GOT3 (cell line): ENCODE measurements at places on chromosomes 2 and 18.
A peak's percentile ranks its signal among the peaks of the same experiment; 100 is the strongest.

DNA sequence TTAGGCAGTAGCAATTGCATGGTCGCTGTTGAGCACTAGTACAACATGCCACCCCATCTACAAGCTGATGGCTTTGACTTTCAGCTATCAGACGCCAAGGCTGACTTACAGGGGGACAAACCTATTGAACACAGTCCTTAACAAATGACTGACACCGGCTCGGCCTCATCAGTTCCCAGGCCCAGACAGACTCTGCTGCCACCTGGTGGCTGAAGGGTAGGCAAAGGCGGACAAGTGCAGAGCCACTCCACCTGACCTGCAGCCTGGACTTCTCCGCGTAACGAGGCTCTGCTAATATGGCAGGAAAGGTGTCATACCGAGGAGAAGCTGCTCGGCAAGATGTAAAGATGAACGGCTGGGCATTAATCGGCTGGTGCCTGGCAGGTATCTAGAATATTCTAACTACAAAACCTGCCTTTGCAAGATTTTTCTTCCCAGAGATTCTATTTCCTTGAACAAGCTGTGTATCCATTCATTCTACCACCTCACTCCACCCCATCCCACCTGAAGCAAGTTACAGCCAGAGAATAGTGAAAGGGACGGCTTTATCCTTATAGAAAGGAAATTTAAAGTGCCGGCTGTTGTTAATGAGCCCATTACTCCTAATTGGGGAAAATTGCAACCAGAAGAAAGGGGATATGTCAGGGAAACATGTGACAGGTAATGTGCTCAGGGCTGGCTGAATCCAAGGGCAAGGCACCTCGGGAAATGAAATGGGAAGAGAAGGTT is 67.4 kb downstream of the STEAP3 start:
- DNase-seq, result no peak

DNA sequence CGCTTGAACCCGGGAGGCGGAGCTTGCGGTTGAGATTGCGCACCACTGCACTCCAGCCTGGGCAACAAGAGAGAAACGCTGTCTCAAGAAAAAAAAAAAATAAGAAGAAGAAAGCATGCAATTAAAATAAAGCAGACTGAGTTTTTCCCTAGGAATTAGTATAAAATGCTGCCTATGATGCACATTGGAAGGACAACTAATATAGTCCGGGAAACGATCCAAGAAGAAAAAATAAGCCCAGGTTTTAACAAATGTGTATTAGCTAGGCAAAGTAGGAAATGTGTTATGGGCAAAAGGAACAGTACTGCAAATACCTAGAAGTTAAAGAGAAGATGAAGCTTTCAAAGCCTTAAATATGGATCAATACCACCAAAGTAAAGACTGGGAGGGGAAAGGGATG is 64.0 kb downstream of the SPIRE1 start:
- no peak for DNase-seq

GRCh38 chr2:215027779-215028178 is 110.6 kb downstream of the ABCA12 start:
- no peak for DNase-seq

- DNase-seq, result peak; percentile 16
Observed at GRCh38 chr2:234135750-234136221, 85.3 kb downstream of the SPP2 start.

DNA sequence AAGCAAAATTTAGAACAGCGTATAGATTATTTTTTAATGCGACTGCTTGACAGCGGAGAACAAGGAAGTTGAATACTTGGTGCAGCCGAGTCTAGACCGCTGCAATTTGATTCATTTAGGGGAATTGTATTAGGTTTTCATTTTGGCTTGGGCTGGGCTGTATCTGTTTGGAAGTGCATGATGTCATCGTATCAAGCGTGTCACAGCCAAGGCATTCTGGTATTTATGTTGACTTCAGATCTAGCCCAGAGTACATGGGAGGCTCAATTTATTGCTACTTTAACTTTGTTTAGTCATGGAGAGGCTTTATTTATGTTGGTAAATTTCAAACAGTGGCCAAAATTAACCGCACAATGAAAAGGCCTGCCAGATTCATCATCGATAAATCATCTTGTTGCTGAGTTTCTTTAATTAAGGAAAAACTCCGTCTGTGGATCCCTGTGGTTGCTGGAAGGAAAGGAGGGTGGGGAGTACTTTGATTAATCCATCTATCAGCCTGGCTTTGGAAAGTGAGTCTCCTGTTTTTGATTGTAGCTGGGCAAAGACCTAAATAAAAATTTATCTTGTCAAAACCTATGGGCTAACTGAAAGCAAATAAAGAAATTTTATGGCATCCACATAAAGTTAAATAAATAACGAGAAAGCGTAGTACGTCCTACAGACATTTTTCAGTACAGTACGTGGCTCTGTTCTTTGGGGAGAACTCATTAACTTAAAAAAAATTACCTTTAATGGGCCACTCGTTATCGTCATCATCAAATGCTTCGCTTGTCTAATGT is 230.4 kb upstream of the SPRED2 start:
- no peak for DNase-seq

DNA sequence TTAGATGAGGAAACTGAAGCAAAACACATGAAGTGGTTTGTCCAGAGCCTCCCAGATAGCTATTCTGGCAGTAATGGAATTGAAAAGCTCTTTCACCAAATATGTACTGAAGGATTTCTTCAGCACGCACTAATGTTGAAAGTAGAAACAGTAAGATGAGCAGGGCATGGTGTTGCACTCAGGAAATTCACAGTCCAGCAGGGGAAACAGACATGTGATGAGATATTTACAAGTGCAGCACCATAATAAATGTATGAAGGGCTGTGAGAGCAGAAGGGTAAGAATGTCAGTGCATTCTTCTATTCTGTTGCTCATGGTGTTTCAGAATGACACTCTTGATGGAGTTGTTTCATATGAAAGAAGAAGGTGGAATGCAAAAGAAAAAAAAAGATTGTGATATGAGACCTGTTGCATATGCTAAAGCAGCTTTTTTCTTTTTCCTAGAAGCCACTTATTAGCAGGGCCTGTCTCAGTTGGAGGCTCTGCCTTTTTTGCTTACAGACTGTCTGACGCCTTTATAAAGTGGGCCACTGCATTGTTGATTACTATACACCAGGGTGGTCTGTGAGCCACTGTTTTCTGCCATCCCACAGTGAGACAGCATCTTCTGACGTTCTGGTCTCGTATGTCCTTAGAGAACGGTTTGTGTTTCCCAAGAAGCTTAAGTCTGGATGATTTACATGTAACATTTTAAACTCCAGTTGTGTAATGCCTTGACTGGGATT is 516.9 kb downstream of the ARHGAP15 start:
- DNase-seq, result no peak

DNA sequence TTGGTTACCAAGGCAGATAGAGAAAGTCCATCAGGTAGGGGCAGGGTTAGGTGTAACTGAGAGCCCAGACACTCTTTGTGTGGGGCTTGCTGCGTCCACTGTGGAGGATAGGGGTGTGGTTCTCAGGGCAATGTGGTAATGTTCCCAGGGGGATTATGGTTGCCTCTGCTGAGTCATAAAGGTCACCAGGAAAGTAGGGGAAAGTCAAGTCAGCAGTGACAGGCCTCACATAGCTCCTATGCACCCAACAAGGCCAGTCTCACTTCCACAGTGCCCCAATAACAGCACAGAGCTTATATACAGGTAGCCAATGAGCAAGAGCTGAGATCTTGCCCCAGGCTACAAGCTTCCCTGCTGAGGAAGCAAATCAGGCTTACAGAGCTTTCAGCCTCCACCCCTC is 1438.0 kb upstream of the ZEB2 start:
- DNase-seq, result no peak

DNA sequence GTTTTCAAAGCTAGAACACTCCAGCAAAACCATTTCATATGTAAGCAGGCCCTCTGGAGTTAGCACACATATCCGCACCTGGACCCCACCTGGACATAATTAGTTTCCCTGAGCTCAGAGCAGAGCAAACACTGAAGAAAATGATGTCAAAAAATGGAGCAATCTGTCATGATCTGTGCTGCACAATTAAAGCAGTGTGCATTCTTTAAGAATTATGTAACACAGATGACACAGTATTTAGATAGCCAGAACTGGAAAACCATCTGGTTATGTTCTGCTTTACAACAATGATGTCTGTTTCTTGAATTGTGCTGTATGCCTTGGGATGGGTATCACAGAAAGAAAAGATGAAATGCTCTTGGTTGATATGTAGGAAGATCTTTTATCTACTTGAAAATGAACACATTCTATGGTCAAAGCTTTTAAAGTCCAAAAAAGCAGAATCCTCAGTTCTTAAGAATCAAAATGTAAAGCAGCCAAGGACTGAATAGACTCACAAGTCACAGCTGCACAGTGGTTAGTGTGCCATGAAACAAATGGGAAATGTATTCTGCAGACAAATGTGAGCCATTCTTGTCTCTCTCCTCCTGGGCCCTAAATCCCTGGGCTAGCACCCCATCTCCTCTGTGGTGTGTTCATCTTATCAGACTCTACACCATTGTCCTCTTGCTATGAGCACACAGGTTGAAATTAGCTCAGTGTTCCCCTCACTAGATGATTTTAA is 36.8 kb downstream of the HRH4 start:
- DNase-seq, result no peak

- DNase-seq, result no peak
Observed at GRCh38 chr2:120525056-120526046, 179.4 kb downstream of the INHBB start.

- DNase-seq, result no peak
Observed at GRCh38 chr2:102592601-102593000, 26.8 kb upstream of the SLC9A2 start.

- no peak for DNase-seq
Observed at GRCh38 chr2:159880729-159881128, 82.7 kb upstream of the CD302 start.

GRCh38 chr2:238644095-238645081 is 203.5 kb upstream of the TWIST2 start:
- no peak for DNase-seq

- DNase-seq, result no peak
Observed at GRCh38 chr2:224983712-224984554, 58.3 kb downstream of the DOCK10 start.

DNA sequence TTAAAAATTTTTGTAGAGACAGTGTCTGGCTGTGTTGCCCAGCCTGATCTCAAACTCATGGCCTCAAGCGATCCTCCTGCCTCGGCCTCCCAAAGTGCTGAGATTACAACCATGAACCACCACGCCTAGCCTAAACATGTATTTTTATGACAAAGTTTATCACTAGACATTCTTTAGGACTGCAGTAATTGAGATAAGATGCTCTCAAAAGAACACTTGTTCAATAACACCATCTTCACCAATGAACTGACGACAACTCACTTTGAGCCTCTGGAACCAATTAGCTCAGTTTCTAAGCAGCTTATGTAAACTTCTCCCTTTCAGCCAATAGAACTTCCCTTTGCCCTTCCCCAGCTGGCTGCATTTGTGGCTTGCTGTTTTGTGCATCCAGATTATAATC is 15.3 kb upstream of the PPP4R1 start:
- DNase-seq, result no peak

DNA sequence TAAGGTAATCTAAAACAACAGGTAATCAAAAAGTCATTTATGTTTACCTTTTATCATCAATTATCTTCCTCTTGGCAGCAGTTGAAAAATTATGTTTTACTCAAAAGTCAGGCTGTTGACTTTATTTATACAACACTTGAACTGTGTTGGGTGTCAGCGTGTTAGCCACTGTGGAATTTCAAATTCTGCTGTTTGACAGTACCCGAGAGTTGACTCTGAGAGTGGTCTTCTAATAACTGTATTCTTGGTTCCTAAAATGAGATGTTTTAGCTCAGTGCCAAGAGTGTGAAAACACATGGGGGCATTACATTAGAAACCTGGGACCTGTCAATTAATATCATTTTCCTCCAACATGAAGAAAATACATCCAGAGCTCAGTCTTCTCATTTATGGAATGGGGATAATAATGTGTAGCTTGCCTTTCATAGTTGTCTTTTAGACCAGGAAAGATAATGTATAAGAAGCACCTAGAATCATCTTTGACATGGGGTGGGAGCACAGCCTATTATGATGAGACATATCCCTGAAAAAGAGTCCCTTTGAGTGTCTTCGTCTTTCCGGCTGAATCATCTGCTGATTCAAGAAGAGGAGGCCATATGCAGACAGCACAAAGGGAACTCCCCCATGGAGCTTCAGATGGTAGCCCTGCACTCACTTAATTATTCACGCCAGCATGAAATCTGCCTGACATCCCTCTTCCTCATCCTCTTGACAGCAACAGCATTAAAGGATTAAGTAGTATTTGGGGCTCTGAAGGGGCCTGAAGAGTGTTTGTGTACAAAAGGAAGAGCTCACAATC is 89.1 kb downstream of the AFF3 start:
- DNase-seq, result no peak

DNA sequence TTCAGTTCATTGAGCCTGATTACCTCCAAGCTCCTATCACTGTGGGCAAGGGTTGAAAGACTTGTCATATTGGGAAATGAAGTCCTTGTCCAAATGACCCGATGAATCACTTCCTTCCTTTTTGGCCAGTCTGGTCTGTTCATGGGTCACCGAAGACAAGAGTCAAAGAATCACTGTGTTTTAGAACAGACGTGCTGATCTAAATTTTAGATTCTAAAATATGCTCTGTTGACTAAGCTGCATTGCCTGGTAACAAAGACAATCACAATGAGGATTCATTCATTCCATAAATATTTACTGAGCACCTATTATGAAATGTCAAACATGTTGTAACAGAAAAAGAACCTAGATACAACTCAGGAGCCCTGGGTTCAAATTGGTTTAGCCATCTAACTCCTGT is 99.4 kb upstream of the RND3 start:
- DNase-seq, result no peak

DNA sequence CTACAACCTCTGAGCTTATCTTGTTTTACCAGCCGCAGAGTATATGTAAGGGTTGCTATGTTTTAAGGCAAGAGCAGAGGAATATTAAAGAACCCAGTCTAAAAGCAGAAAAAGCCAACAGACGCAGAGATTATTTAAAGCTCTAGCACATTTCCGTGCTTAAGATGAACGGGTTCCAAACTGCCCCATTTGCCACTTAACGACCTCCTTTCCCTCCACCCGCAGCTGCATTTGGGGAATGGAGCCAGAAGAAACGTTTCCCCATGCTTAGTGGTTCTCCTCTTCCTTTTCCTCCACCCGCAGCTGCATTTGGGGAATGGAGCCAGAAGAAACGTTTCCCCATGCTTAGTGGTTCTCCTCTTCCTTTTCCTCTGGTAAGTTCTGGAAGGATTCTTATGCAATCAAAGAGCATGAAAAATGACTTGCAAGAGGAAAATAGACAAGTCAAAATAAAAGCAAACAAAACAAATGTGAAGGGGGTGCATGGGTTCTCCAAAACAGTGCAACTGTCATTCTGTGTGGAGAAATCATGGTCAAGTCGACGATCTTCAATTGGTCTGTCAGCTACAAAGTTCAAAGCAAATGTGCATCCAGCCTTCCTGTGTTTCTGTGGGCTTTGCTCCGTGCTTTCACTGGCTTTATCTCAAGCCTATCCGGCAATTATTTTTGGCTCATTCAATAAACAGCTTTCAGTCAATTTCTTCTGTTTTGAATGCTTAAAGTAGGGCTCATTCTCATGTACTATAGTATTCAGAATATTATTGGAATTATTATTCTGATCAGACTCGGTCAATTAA is 57.8 kb downstream of the DIPK1C start:
- DNase-seq, result no peak
